ENCODE measurements at places on chromosomes 12 and 14.

GRCh38 chr14:74619672-74620131 is 7.7 kb upstream of the LTBP2 start:
- no peak overlapping the region for H3K27ac ChIP-seq
- no peaks in the 10 kb centered on the region for H3K4me1 ChIP-seq
- DNase-seq, result no peak
- H3K36me3 ChIP-seq, result no peaks in the 10 kb centered on the region
- no peak overlapping the region for H3K4me3 ChIP-seq

DNA sequence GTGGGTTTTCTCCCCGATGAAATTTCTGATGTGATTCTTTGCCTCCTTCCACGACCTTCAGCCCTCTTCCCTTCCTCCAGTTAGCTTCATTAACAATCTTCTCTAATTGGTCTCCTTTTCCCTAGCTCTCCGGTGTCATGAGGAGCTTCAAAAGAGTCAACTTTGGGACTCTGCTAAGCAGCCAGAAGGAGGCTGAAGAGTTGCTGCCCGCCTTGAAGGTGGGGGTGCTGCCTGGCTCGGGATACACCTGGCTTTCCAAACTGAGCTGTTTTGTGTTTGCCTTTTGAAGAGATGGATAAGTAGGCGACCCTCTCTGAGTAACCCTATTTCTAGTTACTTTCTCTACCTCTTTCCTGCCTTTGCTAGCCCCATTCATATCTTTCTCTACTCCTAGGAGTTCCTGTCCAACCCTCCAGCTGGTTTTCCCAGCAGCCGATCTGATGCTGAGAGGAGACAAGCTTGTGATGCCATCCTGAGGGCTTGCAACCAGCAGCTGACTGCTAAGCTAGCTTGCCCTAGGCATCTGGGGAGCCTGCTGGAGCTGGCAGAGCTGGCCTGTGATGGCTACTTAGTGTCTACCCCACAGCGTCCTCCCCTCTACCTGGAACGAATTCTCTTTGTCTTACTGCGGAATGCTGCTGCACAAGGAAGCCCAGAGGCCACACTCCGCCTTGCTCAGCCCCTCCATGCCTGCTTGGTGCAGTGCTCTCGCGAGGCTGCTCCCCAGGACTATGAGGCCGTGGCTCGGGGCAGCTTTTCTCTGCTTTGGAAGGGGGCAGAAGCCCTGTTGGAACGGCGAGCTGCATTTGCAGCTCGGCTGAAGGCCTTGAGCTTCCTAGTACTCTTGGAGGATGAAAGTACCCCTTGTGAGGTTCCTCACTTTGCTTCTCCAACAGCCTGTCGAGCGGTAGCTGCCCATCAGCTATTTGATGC is 797 bp downstream of the ESPL1 start:
- H3K4me1 ChIP-seq, result peaks cover 35% of the 10 kb centered on the region
- peak overlapping the region; percentile 95 for H3K27ac ChIP-seq
- H3K27me3 ChIP-seq, result no peaks in the 10 kb centered on the region
- no peak for DNase-seq

DNA sequence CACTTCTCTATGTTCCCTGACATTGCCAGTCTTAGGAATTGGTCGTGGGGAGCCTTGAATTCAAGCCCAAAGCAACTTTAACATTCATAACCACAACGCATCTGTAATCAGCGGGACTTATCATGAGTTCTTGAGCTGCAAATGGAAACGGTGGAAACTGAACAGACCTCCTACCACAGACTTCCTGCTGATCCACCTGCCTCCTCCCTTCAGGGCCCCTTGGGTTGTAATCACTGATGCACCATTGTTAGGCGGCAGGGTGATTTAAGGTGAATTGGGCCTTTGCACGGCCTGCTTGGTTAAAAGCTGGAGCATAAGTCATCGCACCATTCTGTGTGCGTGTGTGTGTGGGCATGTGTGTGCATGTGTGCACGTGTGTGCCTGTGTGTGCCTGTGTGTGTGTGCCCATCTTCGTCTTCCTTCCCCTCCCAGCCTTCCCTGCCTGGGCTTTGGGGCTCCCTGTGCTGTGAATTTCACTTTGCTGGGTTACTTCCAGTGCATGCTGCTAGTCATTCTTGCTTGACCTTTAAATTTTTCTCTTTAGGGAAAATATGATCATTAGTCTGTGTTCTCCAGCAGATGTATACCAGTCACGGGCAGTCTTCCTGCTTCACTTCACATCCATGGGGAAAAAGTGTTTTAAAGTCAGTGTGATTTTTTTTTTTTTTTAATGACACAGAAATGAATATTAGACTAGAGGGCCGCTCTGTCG is 29.1 kb downstream of the CHST11 start:
- peaks cover 28% of the 10 kb centered on the region for H3K4me1 ChIP-seq
- no peak for DNase-seq
- no peak overlapping the region for H3K27ac ChIP-seq
- H3K36me3 ChIP-seq, result peaks cover 7% of the 10 kb centered on the region
- H3K4me3 ChIP-seq, result no peak overlapping the region

DNA sequence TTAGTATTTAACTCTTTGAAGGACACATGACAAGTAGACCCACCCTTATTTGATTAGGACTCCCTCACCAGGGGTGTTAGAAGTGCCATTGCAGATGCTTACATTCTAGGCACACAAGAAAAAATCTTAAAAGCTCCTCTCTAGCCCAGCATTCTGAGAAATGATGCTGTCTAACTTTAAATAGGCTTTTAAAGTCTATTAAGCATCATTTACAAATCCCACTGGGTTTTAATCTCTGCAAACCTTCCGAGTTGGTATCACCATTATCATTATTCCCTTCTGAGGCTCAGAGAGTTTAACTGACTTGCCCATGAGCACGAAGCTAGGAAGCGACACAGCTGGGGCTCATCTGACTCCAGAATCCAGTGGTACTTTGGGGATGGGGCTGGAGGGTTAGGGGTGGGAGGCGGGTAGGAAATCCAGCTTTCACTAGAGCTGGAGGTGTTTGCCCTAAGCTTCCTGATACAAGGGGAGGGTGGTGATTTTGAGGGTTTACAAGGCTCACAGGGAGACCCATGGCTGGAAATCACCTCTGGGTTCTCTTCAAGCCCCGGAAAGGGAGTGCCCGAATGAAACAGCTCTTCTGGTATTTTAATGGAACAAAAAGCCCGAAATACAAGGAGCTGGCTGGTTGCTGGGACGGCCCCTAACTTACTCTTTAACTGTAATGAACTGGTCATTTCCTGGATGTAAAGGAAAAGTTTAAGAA is 109.2 kb upstream of the FUT8 start:
- peaks cover 12% of the 10 kb centered on the region for H3K4me1 ChIP-seq
- H3K27me3 ChIP-seq, result peaks cover 2% of the 10 kb centered on the region
- no peak overlapping the region for H3K27ac ChIP-seq
- H3K4me3 ChIP-seq, result no peak overlapping the region
- H3K36me3 ChIP-seq, result no peaks in the 10 kb centered on the region

- H3K27ac ChIP-seq, result no peak overlapping the region
- no peaks in the 10 kb centered on the region for H3K27me3 ChIP-seq
- H3K4me1 ChIP-seq, result peaks cover 13% of the 10 kb centered on the region
- DNase-seq, result no peak
- peaks cover 39% of the 10 kb centered on the region for H3K36me3 ChIP-seq
- H3K4me3 ChIP-seq, result no peak overlapping the region
Observed at GRCh38 chr12:11667171-11667570, 17.7 kb downstream of the ETV6 start.

DNA sequence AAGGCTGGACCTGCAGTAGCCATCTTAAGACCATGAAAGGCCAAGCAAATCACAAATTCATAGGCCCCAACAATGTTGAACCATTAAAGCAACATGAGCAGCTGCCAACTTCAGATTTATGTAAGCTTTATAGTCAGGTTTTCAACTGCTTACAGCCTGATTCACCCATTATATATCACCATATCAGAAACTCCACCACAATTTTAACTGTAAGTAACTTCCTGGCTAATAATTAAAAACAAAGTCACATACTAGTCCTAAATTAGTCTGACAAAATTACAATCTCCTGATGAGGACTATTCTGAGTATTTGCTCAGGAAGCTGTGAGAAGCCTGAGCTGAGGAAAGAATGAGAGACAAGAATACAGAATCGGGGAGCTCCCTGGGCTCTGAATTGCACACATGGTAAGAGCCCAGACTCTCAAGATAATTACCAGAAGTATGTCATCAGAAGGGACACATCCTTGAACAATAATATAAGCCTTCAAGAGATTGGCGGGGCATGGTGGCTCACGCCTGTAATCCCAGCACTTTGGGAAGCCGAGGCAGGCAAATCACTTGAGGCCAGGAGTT is 55.1 kb downstream of the NUMB start:
- DNase-seq, result no peak
- H3K27ac ChIP-seq, result no peak overlapping the region
- no peaks in the 10 kb centered on the region for H3K27me3 ChIP-seq
- peaks cover 10% of the 10 kb centered on the region for H3K36me3 ChIP-seq
- H3K4me1 ChIP-seq, result no peaks in the 10 kb centered on the region

GRCh38 chr12:104048811-104049210 is 1.2 kb downstream of the GLT8D2 start:
- H3K27ac ChIP-seq, result peak overlapping the region; percentile 86
- DNase-seq, result no peak
- H3K27me3 ChIP-seq, result peaks cover 47% of the 10 kb centered on the region
- H3K36me3 ChIP-seq, result peaks cover 3% of the 10 kb centered on the region

DNA sequence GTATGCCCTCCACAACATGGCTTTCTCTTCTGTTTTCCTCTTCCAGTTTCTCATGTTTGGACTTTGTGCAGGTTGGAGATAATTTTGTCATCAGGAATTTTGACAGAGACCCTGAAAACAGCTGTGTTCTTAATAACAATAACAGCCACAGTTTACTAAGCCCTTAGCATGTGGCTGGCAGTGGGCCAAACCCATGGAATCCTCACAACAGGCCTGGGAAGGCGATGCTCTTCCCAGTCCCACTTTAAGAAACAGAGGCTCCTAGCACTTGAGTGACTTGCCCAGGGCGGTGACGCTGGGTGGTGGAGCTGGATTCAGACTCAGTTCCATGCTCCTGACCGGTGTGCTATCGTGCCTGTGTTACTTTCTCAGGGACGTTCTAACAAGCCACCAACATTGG is 20.1 kb upstream of the PLEKHG3 start:
- H3K4me1 ChIP-seq, result peaks cover 42% of the 10 kb centered on the region
- no peak overlapping the region for H3K27ac ChIP-seq
- H3K27me3 ChIP-seq, result peaks cover 4% of the 10 kb centered on the region
- H3K36me3 ChIP-seq, result no peaks in the 10 kb centered on the region

DNA sequence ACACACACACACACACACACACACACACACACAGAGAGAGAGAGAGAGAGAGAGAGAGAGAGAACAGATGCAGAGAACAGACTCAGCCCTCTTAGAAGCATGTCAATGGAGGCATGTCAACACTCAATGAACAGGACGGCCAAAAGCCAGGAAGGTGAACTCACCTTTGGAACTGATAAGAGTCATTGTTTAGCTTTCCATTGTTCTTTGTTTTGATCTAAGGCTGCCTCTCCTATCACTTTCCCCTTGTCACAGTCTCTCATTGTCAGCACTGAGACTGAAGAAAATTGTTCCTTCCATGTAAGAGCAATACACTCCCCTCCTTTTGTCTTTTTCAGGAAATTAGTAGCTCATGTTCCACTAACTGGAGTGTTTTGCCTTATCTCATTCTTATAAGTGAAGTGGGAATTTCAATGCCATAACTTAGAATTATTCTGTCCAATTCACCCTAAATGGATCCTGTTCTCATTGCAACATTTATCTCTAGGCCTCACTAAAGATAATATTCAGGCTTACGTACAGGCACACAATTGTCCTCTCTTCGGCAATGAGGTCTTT is 218.0 kb downstream of the DUSP6 start:
- no peaks in the 10 kb centered on the region for H3K27me3 ChIP-seq
- no peak overlapping the region for H3K4me3 ChIP-seq
- no peaks in the 10 kb centered on the region for H3K4me1 ChIP-seq
- H3K27ac ChIP-seq, result no peak overlapping the region

GRCh38 chr12:132271755-132272092 is 57.7 kb downstream of the GALNT9 start:
- no peak overlapping the region for H3K27ac ChIP-seq
- no peak for DNase-seq
- peaks cover 37% of the 10 kb centered on the region for H3K27me3 ChIP-seq
- no peaks in the 10 kb centered on the region for H3K36me3 ChIP-seq
- H3K4me3 ChIP-seq, result no peak overlapping the region

DNA sequence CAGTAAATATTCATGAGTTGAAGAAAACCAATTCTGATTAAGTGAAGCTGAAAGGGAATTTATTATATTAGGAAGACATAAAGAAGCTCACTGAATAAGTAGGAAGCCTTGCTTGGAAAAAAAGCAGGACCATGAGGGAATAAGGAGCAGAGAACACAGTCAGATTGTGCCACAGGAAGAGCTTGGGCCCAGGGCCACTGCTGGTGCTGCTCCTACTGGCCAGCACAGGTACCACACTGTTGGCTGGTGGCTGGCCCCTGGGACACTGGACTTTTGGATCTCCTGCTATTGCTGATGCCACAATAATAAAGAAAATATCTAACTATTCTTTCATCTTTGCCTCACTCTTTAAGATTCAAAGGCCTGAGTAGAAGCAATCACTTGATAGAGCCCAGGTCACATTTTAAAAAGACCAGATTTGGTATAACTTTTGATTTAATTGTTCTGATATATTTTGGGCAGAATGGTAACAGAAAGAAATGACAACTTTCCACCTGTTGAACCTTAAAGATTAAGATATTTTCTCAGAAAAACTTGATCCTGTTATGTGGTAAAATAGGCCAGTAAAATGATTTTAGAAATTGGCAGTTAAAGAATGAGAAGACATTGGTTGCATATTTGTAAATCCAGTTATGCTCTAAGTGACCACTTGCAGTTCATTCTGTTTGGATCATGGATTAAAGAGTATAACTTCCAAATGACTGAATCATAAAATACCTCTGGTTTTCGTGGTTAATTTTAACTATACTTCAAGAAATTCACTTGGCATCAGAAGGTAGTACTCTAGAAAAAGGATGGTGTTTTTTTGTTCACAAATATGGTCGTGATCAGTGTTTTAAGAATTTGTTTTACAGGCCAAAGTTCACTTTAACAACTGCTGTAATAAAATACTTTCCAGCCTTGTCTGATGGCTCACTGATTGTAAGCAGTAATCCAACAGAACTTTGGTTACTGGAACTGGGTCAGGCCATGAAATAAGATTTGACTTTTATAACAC is 68.3 kb downstream of the DERA start:
- peaks cover 52% of the 10 kb centered on the region for H3K36me3 ChIP-seq
- H3K4me1 ChIP-seq, result no peaks in the 10 kb centered on the region
- H3K27ac ChIP-seq, result peak overlapping the region; percentile 40

Data from type B pancreatic cell (in vitro differentiated cells).